ENCODE measurements at places on chromosomes 2 and 18. TPM values are rescaled to one million over a fixed set of nuclear protein-coding genes. Genes with fewer than 3 reads are reported as not detected.

RALB gene
- 3.6 TPM for total RNA-seq

PLA2R1 gene
- total RNA-seq, result not detected

LRP1B gene
- not detected for total RNA-seq

PIEZO2 gene
- not detected for total RNA-seq

TRAK2 gene
- total RNA-seq, result 35.6 TPM

CRYBA2 gene
- not detected for total RNA-seq

TXNDC9 gene
- 8.3 TPM for total RNA-seq

UBE2F gene
- 27.4 TPM for total RNA-seq

DSC2 gene
- total RNA-seq, result not detected

Data from CD4-positive, alpha-beta T cell (primary cell).